ENCODE measurements at places on chromosomes 4 and X.

DNA sequence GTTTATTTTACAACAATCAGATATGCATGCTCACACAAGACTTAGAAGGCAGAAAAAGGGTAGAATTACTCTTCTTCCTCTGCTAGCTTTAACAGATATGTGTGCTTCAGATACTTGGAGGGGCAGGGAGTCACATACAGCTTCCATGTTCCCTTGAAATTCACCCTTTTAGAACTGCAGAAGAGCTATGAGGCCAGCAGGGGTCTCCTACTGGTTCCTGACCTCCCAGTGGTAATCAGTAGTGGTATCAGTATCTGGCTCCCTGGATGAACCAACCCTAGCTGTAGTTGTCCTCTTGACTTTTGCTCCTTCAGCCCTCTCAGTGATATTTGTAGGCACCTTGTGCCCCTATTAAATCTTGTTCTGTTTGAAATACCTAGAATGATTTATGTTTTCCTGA is 81.5 kb downstream of the RCHY1 start:
- DNase-seq: no peak

GRCh38 chr4:121094297-121094966 is 22.1 kb upstream of the NDNF start:
- no peak for DNase-seq

DNA sequence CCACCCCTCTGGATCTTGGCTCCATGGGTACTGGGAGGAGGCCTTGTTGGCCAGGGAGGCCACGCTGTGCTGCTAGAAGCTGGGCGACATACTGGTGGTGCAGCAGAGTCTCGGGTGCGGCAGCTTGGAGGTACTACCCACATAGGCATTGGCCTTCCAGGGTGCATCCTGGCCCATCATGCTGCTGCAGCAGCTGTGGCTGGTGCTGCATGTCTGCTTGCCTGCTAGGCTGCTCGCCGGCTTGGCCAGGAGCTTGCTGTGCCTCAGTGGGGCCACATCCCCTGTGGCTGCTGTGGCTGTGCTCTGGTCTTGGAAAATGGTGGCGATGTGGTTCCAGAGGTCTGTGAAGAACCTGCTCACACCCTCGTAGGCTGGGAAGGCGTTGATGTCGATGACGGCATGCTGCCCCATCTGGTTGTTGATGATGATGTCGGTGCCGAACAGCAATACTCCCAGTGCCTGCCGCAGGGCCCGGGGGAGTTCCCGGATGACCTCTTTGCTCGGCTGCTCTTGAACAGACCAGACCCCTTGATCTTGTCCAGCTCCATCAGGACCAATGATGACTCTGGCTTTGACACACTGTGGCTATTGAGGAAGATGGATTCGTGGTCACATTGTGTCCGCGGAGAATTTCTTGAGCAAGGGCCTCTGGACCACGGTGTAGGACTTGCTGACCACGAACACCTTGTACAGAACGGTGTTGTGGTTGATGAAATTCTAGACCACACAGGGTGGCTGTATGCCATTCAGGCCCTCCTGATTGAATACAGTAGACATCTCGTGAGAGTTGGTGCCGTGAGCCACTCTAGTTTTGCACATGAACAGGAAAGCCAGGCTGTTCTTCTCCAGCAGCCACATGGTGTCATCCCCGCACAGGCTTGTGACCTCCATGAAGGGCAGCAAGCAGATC is 11.8 kb downstream of the RBM10 start:
- no peak for DNase-seq

GRCh38 chr4:113288696-113289095 is 239.2 kb downstream of the ANK2 start:
- no peak for DNase-seq

DNA sequence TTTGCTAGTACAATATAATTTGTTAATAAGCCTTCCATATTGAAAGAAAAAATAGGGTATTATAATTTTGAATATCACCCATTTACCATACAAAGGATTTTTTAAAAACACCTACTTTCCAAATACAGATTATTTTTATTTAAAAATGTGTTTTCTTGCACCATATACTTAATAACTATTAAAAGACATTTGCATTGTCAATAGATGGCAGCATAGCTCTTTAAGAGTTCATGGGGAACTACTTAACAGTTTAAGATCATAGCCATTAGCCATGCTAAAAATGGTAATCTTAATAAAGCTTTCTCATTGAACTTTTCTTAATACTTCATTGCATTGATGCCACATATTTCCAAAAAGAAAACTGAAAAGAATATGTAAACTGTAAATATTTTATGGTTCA is 1995.9 kb downstream of the C4orf33 start:
- no peak for DNase-seq

DNA sequence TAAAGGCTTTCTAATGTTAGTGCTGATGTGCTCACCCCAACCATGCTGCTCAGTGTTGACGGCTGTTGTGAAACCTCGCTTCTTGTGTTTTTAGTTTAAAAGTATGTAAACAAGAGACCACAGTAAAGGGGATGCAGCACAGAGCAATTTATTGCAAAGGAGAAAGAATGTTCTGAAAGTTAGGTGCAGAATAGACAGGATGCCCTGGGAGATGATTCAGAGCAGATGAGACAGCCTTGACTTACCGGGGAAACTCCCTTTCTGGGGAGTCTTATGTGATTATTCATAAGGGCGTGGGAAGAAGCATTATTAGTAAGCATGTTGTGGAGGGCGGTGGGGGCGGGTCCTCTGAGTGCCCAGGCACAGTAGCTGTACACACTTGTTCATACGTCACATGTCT is 47.7 kb downstream of the EVC start:
- DNase-seq: no peak

DNA sequence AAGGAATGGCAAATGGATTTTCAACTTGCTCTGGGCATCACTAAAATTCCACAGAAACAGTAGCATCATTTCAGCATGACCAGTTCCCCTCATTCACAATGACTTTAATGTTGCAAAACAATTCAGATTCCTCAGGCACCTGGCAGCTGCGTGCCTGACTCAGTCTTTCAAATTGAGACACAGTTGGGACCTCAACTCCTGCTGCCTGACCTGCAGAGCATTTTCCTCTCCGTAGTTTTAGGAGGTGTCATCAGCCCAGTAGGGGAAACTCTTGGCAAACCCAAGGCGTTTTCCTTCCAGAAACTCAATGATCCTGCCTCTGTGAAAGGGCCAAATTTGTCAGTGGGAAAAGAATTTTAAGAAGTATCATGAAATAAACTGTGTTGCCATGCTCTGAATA is 388.9 kb downstream of the SPRY1 start:
- no peak for DNase-seq

- no peak for DNase-seq
These were observed 1634.3 kb upstream of the ADGRL3 start for GRCh38 chr4:59565836-59566235.

DNA sequence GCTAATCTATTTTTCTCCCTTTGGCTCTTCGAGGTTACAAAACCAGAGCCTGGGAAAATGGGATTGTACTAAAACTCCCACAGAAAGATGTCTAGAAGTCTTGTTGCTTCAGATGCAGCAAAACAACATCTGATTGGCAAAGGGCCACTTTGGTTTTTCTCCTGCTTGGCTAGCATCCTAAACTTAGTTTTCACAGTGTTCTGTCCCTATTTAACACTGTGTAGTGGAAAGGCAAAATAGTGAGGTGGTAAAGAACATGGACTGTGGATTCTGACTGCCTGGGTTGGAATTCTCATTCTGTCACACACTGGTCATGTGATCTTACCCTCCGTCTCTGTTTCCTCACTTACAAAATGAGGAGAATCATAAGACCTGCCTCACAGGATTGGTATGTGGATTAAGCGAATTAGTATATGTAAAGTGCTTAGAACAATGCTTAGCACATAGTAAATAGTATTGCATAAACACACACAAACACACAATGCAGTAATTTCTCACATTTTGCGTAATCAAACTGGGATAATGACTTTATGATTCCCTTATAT is 23.5 kb downstream of the TIGD2 start:
- DNase-seq: no peak

DNA sequence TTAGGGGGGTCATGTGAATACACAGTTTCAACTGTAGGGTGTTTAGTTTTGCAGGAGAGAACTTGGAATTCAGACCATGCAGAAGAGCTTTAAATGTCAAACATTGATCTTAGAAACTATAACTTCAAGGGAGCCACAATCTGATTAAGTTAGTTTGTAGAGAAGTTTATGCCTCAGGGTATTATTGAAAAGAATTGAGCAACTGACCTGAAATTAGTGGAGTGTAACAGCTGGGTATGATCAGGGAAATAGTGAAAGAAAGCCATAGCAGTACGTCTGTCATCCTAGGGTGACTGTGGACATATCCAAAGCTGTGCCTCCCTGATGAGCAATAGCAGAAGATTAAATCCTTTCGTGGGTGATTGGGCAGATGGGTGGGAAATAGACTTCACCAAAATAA is 63.8 kb downstream of the FAM47B start:
- DNase-seq: no peak

DNA sequence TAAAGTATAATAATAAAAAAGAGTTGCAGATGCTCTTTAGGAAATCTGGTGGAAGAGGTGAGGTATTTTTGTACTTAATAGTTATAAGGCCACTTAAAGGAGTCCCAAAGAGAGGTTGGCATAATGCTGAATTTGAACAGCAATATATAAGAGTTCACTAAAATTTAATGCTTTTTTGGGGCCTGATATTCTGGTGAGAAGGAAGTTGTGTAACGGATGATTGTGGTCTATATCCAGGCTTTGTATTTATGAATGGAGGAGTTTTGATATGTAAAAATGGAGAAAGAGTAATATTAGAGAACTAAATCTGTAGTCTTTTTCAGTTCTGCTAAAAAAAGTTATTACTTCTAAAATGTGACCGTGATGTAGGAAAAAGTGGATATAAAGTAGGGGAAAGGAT is 20.4 kb downstream of the BMP2K start:
- DNase-seq: no peak

- DNase-seq: no peak
These were observed 72.3 kb upstream of the ZNF518B start for GRCh38 chr4:10529291-10530136.

DNA sequence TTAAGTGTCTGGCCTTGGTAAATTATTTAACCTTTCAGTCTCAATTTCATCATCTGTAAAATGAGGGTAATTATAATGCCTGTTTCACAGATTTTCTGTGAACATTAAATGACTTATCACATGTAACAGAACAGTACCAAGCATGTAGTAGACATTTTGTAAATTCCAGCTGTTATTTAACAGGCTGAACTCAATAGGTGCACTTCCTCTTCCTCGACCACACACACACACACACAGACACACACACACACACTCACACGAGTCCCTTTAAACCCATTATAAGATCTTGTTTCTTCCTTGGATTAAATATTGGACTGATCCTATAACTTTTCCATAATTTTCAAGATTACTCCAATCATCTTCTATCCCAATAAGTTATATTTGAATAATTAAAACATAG is 53.4 kb upstream of the COL25A1 start:
- no peak for DNase-seq

DNA sequence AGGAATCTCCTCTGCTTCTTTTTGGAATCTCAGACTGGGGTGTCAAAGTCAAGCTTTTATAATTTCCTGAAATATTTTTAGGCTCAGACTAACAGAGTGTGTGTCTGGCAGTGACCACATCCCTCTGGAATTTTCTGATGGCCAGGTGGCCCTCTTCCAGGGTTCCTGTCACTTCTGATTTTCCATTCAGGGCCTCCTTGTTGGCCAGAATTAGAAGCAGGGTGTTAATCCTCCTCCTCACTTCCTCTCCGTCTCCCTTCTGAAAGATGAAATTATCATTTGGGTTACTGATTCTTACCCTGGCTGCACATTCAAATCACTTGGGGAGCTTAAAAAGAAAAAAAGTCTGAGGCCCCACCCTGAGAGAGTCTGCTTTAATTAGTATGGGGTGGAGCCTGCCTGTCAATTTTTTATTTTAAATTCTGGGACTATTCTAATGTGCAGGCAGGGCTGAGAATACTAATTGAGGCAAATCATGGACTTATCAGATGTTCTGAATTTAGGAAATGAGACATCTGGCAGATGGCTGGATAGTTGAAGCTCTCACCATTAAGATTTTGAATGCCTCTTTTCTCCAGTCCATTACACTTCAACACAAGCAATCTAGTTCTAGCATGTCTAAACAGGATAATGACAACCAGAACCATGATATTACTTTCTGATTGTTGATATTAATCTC is 43.2 kb downstream of the HAND2 start:
- DNase-seq: no peak

DNA sequence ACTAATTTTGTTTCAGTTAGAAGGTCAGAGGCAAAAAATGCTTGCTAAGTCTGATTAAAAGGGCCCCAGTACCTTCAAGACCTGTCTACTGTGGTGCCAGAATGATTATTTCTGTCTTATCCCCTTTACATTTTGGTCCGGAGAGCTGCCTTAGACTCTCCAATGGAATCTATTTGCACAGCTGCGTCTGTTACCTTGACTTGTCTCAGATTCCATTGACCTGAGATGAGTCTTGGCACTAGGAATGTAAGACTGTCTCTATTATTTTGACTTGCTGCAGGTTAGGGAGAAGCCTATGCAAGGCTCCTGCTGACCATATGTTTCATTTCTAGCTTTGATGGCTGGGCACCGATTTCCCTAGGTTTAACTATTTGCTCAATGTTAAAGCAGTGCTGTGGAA is 457.6 kb downstream of the KCTD8 start:
- no peak for DNase-seq

GRCh38 chr4:43564107-43564506 is 671.6 kb downstream of the GRXCR1 start:
- no peak for DNase-seq

GRCh38 chr4:54439831-54440243 is 210.7 kb downstream of the PDGFRA start:
- DNase-seq: no peak

DNA sequence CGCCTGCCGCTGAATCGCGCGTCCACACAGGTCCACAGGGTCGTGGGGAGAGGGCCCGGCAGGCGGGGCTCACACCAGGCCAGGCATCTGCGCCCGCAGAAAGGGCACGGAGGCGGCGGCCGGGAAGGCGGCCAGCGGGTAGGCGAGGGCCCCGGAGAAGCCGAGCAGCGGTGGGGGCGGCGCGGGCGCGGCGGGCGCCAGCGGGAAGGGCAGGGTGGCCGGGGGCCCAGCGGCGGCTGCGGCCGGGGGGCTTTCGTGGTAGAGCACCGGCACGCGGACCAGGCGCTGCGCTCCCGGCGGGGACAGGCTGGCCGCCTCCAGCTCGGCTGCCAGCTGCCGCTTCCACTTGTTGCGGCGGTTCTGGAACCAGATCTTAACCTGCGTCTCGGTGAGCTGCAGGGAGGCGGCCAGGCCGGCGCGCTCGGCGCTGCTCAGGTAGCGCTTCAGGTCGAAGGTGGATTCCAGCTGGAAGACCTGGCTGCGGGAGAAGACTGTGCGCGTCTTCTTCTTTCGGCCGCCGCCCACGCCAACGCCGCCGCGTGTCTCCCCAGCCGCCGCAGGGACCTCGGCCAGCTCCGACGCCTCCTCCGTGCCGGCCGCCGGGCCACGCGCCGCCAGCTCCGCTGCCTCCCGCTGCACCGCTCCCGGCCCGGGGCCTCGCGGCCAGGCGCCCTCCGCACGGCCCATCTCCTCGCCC is 3.9 kb downstream of the HMX1 start:
- DNase-seq: no peak

Measured in left renal pelvis (tissue), 4 donors.